C1 segment of cervical spinal cord (tissue), 14 donors: ENCODE measurements at places on chromosomes 5 and 9.
A peak's percentile ranks its signal among the peaks of the same experiment; 100 is the strongest.

DNA sequence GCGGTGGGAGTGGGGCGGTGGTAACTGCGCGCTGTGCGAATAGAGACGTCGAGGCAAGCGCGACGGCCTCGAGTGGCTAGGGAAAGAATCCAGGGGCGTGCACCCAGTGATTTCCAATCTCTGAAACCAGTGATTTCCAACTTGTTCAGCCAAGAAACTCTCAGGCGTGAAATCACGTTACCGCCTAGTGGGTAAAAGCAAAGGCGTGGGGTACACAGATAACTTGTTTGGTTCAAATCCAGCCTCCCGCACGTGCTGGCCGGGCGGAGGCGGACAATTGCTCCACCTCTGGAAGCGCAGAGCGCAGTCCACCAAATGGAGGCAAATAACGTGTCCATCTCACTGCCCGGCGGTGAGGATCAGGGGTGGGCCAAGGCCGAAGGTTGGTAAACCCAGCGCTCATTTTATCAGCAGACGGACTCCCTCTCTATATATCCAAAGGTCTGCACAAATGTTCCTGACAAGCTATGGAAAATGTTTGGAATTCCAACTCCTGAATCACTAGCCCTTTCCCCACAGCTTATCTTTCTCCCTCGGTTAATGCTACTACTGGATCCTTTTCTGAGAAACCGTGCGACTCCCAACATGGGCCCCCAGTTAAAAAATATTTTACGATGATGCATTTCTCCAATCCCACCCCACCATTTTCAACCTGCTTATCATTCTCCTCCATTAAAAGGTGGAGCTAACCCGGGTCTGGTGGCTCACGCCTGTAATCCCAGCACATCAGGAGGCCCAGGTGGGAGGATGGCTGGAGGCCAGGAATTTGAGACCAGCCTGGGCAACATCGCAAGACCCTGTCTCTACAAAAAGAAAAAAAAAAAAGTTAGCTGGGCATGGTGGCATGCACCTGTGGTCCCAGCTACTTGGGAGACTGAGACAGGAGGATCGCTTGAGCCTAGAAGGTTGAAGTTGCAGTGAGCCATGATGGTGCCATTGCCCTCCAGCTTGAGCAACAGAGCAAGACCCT is 950 bp upstream of the FNBP1 start:
- DNase-seq: peak; percentile 64

DNA sequence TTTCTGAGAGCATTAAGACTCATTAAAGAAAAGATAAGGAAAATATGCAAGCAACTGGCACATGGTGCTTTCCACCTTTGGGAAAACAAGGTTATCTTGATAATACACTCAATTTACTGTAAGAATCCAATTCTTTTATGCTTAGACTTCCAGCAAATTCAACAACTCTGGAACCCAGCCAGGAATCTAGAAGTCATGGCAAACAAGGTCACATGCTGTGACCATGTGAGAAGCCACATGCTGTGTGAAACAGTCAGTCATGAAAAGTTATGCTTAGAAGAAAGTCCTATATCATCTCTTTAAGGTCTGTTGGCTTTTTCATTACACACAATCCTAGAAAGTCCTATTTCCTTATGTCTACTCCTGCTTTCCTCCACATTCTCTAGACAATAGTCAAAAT is 581.8 kb upstream of the C9orf72 start:
- DNase-seq: no peak

DNA sequence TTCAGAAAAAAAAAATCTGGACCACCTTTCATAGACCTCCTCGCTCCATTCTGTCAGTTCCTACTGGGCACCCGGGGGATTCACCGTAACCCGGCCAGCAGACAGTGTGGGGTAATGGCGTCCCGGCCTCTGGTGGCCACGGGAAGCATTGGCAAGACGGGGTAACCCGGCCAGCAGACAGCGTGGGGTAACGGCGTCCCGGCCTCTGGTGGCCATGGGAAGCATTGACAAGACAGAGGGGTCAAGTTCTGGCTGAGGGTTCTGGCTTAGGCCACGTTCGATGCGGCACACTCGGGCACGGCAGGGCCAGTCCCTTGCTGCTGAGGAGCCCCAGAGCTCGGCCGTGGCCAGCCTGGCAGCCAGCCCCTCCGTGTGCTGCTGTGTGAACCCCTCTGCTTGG is 116.2 kb upstream of the RAPGEF1 start:
- DNase-seq: no peak

- no peak for DNase-seq
Measured at GRCh38 chr5:174338185-174339010, 292.9 kb downstream of the NSG2 start.
